ENCODE measurements at places on chromosomes 2 and 18.

GRCh38 chr2:131143803-131144202 is 38.7 kb downstream of the PLEKHB2 start:
- no peak for DNase-seq

GRCh38 chr2:120520929-120521912 is 175.3 kb downstream of the INHBB start:
- DNase-seq = no peak

DNA sequence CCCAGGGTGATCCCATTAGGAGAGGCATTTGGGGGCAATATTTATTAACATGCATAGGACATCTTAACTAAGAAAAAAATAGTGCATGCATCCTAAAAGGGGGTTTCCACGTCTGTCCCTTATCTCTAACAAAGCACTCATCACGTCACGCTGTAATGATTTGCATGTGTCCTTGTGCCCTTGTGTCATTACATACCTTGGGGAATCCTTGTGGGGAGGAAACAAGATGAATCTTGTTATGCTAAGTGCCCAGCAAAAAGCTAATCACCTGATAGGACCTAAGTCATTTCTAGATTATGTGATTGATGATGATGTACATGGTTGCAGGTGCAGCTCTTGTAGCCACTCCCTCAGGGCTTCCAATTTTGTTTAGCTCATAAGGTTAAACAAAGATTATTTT is 250.9 kb downstream of the FBXO15 start:
- no peak for DNase-seq

- no peak for DNase-seq
Observed at GRCh38 chr18:12885500-12885899, 1.5 kb upstream of the PTPN2 start.

DNA sequence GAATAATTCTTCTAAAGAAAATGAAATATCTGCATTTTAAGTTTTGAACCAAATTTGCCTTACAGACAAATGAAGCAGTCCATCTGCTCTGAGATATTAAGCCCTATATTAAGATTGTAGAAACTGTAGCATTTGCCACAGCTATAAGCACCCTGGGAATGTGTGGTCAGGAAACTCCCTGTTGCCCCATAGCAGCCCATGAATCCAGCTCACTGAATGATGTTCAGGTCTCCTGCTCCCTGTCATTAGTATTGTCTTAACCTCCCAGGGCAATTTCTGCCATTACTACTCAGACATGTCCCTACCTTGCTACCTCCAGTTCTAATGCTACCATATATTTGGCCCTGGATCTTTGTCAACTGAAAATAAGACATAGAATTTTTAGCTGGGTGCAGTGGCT is 41.1 kb downstream of the CDK15 start:
- DNase-seq = no peak

GRCh38 chr2:100784681-100785080 is 35.3 kb upstream of the NPAS2 start:
- no peak for DNase-seq

- DNase-seq = no peak
Observed at GRCh38 chr2:216047397-216047796, 34.0 kb upstream of the MREG start.

DNA sequence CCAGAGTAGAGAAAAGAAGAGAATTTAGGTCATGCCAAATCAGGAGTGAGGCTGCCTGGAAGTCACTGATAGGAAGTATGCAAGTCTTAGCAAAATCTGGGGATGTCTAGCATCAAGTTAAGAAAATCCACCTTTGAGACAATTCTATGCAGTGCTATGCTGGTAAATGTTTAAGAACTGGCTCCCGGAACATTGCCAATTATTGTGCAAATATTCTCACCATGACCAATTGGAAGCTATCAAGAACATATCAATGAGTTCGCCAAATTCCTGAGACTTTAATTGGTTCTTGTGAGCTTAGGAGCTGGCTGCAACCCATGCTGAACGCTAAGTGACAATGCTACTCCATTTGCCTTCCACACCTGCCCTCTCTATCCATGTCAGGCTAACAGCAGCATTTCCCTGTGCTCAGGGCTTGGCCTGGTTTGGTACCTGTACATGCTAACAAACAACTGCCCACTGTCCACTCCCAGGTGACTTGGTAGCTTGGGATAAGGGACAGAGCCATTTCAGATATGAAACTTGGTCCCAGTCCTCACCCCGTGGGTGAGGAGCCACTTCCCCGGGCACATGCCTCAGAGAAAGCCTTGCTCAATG is 172.9 kb upstream of the KLHL29 start:
- no peak for DNase-seq

DNA sequence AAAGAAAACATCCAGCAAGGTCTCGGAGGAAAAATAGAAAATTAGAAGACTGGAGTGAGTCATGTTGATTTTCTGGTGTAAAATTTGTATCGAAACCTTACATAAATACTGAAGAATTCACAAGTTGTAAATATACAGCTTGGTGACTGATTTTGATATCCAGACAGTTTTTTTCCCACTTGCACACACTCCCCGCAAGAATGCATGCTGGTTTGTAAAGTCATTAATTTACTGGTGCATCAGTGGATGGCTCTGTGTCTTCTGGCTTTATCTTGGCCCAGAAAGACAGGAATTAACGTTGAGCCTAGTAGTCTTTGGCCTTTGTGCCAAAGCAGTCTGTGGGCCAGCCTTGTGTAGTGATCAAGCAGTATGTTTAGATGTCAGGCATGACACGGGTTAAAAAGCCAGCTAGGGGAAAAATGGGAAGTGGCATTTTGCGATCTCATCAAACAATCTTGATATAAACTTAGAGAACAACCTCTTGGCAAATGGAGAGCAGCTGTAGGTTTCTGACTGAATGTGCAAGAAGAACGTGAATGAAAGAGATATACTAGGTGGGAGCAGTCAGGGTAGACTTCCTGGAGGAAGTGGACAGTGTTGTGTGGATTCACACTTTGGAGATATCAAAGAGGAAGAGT is 22.7 kb upstream of the CASP8 start:
- no peak for DNase-seq

GRCh38 chr18:26215247-26215970 is 10.8 kb upstream of the TAF4B start:
- no peak for DNase-seq

DNA sequence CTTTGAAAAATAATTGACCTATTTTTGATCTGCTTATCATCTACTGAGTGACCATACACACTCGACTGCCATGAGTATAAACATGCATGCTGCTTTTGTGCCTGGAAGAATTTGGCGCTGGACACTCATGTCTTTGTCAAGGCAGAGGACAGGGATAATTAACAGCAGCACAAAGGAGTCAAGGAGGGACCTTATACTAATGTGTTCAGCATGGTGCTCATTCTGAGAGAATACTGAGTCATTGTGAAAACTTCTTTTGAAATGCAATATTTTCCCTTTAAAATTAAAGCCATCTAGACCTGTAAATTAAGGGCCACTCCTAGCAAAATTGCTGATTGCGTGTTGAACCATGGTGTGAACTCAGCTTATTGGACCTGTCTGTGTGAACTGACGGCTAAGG is 116.3 kb downstream of the ZNF532 start:
- no peak for DNase-seq

DNA sequence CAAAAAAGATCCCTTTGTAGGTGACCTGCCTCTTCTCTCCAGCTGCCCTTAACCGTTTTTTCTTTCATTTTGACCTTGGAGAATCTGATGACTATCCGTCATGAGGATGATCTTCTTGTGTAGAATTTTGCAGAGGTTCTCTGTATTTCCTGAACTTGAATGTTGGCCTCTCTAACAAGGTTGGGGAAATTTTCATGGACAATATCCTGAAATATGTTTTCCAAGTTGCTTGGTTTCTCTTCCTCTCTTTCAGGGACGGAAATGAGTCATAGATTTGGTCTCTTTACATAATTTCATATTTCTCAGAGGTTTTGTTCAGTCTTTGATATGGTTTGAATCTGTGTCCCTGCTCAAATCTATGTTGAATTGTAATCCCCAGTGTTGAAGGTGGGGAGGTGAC is 34.0 kb downstream of the ZC3H8 start:
- DNase-seq = no peak

DNA sequence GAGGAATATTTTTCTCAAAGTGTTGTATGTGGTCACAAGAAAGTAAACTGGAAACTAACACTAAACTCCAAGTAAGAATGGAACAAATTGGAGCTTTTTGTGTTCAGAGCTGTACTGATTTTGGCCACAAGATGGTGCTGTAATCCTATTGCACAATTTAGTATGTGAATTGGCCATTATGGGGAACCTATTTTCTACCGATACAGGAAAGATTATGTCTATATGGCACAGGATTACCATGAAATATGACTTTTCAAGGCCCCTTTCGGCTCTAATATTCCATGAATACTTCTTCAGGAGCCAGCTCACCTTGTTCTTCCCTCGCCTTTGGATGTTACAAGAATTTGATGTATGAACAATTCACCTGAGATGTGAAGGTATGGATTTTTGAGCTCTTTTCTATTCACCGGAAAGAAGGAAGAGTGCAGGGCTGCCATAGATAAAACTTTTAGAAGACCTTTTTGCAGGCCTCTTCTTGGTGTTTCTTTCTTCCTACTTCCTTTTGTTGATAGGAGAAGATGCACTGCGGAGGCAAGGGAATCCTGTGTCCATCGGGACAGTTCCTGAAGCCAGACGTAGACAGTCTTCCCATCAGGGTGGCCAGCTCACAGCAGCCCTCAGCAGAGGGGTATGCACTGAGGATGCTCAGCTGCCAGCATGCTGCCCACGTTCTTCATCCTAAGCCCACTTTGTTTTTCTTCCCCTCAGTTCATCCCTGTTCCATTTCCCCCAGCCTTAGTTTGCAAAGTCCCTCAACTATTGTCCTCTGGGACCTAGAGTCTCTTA is 13.3 kb downstream of the MRPL44 start:
- DNase-seq = peak; percentile 30

DNA sequence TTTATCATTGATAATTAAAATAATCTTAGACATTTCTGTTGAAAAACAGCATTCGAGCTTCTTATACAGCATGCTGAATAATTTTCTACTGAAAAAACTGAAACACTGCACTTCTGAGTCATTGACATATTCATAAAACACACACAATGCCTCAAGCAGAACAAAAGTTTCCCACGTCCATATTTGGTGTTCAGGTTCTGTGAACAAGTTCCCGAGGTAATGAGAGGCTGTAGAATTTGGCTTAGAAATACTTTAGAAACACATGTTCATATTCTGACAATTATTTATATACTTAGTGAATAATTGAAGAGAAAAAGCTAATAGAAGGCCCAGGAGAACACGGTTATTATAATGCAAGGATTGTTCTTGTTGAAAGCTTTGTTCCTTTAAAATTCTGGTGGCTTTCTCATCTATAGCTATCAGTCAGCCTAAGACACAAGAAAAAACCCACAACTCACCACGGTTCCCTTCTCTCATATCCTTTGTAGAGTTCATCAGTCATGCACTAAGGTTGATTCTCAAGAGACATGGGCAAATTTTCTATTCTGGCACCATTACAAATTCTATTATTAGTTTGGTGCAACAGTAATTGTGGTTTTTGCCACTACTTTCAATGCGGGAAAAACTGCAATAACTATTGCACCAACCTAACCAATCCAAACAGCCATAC is 194.4 kb downstream of the TMX3 start:
- DNase-seq = no peak

- no peak for DNase-seq
Observed at GRCh38 chr2:85064927-85065577, 68.1 kb upstream of the TCF7L1 start.

- DNase-seq = no peak
Observed at GRCh38 chr2:168956392-168956791, 55.3 kb downstream of the G6PC2 start.

- no peak for DNase-seq
Observed at GRCh38 chr18:54777118-54777791, 51.0 kb upstream of the RAB27B start.

DNA sequence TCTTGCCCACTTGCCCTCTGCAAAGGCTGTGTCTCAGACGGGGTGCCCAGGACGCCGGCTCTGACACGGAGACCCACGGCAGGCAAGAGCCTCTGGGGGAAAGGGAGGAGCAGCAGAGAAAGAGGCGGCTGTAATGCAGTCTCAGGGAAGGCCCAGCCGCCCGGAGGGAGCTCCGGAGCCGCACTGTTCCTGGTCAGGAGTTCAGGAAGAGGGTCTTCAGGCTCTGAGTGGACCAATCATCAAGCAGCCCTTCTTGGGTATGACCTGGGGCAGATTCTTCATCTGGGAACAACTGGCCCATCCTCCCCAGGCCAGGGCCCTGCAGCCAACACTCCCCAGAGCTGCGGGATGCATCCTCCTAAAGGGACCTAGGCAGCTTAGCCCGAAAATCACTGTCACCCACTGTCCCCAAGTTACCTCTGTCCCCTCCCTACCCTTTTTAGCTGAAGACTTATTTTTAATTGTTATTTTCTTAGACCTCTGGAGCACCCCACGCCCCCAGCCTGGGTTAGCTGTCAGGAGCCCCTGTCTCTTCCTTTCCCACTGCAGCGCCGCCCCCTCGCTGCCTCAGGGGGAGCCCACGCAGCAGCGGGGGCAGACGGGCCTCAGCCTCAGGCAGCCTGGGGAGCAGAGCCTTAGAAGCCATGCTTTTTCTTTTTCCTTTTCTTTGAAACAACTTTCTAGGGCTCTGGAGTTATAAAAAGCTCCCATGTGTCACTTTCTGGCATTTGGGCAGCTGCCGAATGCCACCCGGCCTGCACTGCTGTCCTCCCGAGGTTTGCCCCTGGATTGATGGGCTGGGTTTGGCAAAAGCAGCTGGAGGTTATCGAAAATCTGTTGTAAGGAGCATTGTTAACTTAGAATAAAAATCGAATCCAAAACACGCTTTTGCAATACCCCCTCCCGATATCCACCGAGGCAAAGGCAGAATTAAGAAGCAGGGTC is 644 bp upstream of the NEU2 start:
- DNase-seq = no peak

DNA sequence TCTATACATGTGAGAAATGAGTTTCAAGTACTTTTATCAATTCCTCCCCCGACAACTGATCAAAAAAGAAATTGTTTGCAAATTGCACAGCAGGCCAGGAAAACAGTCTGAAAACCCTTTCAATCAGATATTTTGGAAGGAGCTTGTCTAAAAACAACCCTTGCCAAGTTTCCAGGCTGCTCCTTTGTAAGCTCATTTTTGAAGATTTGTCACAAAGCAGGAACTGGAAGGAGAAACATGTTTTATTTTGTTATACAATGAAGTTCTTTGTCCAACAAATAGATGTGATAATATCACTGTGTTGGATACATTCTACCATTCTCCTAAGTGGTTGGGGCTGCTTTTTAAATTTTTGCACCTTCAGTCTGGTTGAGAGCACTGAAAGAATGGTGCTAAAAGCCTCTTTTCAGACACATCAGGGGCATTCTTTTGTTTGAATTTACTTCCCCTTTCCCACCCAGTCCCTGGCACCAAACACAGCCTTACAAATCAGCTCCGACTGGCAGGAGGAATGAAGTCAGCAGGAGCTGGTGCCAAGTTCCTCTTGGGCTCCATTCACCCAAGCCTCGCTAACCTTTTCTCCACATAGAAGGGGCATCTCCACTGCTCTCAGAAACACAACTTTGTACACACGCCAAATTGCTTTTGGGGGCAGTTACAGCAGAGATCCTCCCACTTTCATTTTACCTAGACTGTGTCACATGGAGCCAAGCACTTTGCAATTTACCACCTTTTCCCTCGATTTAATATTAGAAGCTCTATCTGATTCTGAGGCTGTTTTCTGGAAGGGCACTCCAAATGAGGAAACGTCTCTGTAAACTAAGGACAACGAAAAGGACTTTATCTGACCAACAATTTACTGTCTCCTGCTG is 88.0 kb downstream of the C1D start:
- no peak for DNase-seq

Measured in stimulated activated CD4-positive, alpha-beta T cell treated with anti-CD3 and anti-CD28 coated beads, Interleukin-1b, Interleukin-23, amount 100 ng/mL, for 1 hour (primary cell).